ENCODE measurements at places on chromosomes 6 and 20. TPM values are rescaled to one million over a fixed set of nuclear protein-coding genes. Genes with fewer than 3 reads are reported as not detected.

- DNase-seq, result peak; percentile 27
Observed at GRCh38 chr20:62010551-62011402, 54.9 kb downstream of the TAF4 start.

GRCh38 chr20:39294137-39294725 is 332.1 kb downstream of the DHX35 start:
- DNase-seq, result no peak

TNFRSF21 gene
- polyA plus RNA-seq, result 30.8 TPM

TBX18 gene
- 9.6 TPM for polyA plus RNA-seq

MCCD1 gene
- 19.5 TPM for polyA plus RNA-seq

DNA sequence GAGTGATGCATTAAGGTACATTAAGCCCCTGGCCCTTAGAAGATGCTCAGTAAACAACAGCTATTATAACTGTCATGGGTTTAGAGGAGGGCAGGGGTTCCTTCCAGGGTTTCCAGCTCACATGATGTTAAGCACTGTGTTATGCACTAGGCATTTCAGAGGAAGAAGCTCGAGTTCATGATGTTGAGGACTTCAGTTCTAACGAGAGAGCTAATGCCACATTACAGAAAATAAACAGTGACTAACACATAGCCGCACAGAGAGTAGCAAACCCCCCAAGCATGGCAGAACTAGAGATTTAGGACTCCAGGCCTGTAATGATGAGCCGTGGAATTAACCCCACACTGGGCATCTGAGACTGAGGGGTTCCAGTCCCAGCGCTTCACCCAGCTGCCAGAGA is 105.2 kb downstream of the UNC5CL start:
- no peak for DNase-seq

- no peak for DNase-seq
Observed at GRCh38 chr6:116422238-116422637, 38.9 kb upstream of the CALHM6 start.

DNA sequence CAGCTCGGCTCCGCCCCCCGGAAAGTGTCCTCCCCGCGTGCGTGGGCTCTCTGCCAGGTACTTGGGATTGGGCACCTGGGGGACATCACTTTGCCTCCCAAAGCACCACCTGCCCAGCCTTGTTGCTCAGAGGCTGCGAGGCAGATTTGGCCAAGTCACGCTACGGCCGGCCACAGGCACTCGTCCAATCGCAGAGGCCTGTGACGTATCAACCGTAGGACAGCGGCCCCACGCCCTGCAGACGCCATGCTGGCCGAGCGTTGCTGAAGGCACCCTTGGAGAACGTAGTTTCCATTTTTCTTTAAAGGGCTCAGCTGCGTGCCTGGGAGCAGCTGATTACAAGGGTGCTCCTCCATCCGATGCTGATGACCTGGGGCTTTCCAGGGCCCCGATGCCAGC is 3.1 kb downstream of the NTSR1 start:
- no peak for DNase-seq

GRCh38 chr6:105458551-105458950 is 55.7 kb upstream of the PREP start:
- no peak for DNase-seq

GNMT gene
- 1.5 TPM for polyA plus RNA-seq

- no peak for DNase-seq
Observed at GRCh38 chr6:115120391-115120790, 777.6 kb upstream of the HS3ST5 start.

BPIFA1 gene
- polyA plus RNA-seq, result not detected

SNX5 gene
- 202 TPM for polyA plus RNA-seq

NRSN1 gene
- 1.1 TPM for polyA plus RNA-seq

DNA sequence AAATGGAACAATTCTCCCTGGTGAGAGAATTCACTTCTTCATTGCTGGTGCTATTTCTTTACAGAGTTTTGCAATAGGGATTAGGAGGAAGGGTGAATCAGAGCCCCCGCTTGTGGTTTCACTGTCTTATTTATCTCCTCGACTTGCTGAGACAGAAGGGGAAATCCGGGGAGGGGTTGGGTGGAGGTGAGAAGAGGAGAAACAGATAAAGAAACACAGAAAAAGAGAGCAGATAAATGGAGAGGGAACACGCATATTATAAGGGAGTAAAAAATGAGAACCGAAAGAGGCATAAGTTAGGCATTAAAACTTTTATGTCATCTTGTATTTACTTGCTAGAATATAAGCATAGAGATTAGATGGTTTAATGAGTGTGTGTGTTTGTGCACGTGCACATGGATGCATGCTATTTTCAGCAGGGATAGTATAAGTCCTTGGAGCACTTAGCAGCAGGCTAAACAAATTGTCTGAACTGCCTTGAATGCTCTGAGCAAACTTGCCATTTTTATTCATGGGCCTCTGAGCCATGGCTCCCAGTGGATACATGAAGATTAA is 105.0 kb downstream of the OLIG3 start:
- no peak for DNase-seq

DNA sequence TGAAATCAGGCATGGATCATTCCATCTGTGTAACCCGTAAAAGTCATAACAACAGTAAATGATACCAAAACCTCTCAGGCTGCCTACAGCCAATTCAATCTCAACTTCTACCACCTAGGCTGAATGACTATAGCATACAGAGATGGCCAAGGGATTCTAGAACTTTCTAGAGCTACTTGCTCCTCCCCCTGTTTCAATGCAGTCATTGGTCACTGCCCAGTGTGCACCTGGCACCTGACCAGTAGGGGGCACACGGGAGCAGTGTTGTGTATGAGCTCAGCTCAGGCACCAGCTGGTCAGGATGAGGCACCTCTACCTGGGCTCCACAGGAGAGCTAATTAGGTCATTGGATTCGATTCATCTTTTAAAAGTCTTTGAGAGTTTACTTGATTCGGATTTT is 86.2 kb downstream of the PLEKHG1 start:
- no peak for DNase-seq

DNA sequence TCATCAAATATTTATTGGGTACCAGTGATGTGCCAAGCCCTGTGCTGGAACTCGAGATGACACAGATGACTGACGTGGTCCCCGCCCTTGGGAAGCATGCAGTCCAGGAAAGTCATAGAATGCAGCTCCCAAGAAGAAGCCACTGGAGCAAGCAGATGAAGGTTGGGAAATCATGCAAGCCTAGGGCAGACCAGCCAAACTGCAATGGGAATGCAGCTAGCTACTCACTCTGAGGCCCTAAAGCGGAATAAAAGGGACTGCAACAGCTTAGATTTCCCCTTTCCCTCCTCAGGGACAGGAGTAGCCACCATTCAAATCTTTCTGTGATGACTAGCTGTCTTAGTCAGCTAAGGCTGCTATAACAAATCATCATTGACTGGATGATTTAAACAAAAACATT is 152.2 kb downstream of the MAFB start:
- no peak for DNase-seq

C20orf204 gene
- 1.5 TPM for polyA plus RNA-seq

GRCh38 chr6:139533171-139533570 is 158.7 kb upstream of the CITED2 start:
- DNase-seq, result no peak

GRCh38 chr6:42766163-42766670 is 15.6 kb upstream of the BICRAL start:
- no peak for DNase-seq

- DNase-seq, result no peak
Observed at GRCh38 chr20:59776059-59776603, 157.3 kb downstream of the SYCP2 start.

GRCh38 chr6:46963626-46964025 is 41.9 kb upstream of the ADGRF5 start:
- no peak for DNase-seq
